ENCODE measurements at places on chromosomes 5 and 9.
A peak's percentile ranks its signal among the peaks of the same experiment; 100 is the strongest.

DNA sequence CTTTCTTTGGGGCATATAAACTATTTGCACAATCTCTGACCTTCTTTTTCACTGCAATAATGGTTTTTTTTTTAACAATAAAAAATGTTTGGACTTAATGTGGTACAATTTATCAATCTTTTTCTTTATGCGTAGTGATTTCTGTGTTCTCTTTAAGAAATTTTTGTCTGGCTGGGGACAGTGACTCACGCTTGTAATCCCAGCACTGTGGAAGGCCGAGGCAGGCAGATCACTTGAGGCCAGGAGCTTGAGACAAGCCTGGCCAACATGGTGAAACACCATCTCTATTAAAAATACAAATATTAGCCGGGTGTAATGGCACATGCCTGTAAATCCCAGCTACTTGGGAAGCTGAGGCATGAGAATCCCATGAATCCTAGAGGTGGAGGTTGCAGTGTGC lies 72.3 kb downstream of the STK32A start:
- no peak for DNase-seq

DNA sequence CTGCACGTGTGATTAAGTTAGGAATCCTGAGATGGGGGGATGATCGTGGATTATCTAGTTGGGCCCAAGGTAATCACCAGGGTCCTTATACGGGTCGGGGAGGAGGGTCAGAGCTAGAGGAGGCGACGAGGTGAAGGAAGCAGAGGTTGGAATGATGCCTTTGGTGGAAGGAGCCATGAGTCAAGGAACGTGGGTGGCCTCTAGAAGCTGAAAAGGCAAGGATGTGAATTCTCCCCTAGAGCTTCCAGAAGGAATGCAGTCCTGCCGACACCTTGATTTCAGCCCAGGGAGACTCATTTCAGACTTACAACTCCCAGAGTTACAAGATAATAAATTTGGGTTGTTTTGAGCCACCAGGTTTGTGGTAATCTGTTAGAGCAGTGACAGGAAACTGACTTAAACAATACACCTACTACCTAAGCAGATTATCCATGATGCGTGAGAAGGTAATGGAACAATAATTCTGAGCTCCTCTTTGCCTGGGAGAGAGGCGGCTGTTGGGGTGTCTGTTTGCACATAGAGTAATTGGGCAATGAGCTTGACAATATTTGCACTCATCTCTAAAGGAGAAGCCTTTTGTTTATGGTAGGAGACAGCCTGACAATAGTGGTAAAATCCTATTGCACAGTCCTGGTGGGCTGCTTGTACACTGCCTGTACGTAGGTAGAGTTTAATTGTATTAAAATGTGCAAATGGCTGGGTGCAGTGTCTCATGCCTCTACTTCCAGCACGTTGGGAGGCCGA lies 129.3 kb upstream of the IER5L start:
- no peak for DNase-seq

DNA sequence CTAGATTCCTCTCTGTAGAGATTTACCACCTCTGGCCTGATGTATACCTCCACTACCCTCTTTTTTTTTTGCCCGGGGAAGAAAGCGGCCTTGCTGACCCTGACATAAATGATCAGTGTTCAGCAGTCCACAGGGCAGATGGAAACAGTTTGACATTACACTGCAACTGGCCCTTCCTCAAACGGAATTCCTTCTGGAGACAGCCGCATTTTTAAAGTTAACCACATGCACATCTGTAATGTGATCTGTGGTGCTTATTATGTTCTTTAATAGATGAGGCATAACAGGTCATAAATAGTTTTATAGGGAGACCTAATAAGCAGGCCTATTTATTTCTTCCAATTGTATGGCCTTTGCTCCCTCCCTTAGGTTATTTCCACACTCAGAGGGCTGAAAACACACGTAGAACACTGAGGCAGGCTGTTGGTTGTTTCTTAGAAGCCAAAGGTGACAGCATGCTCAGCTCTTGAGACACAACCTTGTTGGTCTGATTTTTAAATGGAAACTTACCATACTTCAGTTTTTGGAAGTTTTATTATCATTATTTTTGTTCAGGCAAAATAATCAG lies 84.0 kb upstream of the APC start:
- DNase-seq: peak; percentile 37

GRCh38 chr5:180596115-180596667 lies 4.9 kb upstream of the SCGB3A1 start:
- DNase-seq: no peak

- no peak for DNase-seq
Measured at GRCh38 chr5:115431116-115431515, 113.5 kb downstream of the FEM1C start.

GRCh38 chr5:161934486-161934885 lies 86.6 kb downstream of the GABRA1 start:
- no peak for DNase-seq

- no peak for DNase-seq
Measured at GRCh38 chr5:1429496-1429895, 15.7 kb downstream of the SLC6A3 start.

GRCh38 chr5:110255194-110255593 lies 471.3 kb downstream of the TMEM232 start:
- DNase-seq: no peak

All from BJ (cell line).